Upper lobe of right lung (tissue), 1 donor: ENCODE measurements at places on chromosomes 2 and 18.

DNA sequence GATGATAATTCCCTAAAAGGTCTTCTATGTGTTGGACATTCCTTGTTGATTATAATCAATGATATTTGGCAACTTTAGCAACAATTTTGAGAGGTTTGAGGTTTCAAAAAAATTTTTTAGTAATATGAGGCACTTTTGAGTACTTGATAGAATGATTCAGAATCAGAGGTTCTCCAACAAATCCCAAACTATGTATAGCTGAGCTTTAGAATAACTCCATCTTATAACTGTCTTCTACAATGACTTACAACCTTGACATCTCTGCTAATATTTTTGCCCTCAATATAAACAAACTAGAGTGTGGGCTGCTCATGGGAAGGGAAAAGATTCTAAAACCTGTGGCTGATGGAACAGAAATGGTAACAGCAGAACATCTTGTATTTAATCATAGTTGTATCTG is 21.5 kb upstream of the SERPINB7 start:
- DNase-seq, result no peak

- DNase-seq, result no peak
Observed at GRCh38 chr2:222993920-222994650, 57.9 kb upstream of the KCNE4 start.

- DNase-seq, result no peak
Observed at GRCh38 chr2:224196810-224197209, 157.7 kb upstream of the SERPINE2 start.

DNA sequence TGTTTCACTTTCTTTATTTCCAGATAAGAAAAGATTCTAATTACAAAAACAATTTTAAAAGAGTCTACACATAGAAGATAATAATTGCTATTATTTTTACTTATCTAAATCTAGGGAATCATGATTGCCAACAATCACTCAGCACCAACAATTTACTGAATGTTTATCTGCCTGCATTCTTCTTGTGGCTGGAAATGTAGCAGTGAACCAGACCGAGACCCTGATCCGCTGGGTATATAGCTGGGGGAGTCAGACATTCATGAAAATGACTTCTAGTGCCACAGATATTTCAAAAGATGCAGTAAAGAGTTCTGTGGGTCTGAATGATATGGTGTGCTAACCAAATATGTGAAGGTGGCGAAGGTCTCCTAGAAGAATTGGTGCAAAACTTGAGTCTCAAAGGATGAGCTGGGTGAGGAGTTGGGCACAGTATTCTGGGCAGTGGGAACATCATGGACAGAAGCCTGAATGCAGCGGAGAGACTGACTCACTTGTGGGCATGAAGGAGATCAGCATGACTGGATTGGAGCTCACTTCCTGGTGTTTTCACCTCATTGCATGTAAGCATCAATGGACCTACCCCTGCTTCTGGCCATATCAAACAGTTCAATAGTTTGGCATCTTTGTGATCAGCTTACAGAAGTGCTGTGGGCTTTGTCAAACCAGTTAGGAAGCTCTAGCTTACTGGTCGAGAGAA is 26.1 kb upstream of the FN1 start:
- DNase-seq, result no peak

GRCh38 chr2:60507211-60507965 is 46.1 kb downstream of the BCL11A start:
- DNase-seq, result no peak

- no peak for DNase-seq
Observed at GRCh38 chr2:181683518-181684453, 3.5 kb upstream of the NEUROD1 start.

GRCh38 chr2:162556996-162557395 is 213.1 kb downstream of the GCA start:
- DNase-seq, result no peak

DNA sequence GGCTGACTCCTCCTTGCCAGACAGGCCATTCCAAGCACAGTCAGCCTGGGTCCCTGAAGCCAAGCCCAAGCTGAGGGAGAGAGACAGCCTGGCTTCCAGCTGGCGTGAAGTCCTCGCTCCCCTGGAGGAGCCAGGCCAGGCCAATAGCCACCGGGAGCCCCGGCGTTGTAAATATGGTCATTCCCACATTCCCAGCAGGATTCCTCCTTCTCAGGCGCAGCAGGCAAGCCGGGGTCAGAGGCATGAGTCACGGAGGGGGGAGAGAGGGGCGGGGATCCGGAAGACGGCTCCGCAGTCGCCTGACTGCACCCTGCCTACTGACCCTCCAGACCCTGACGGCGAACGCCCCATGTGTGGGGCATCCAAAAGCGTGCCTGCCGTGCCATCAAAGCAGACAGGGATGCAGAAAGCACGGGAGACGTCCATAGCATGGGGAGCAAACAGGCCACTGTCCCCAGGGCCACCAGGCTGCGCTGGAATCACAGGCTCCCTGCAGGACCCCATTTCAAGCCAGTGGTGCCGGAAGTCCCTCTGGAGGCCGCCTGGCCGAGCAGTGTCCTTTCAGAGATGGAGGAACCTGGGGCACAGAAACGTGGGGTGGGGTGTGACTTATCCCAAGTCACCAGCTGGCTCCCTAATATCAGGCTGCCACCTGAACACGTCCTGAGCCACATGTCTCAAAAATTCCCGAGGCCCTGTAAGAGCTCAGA is 48.2 kb downstream of the TWIST2 start:
- DNase-seq, result no peak

- no peak for DNase-seq
Observed at GRCh38 chr2:43075054-43075593, 151.3 kb downstream of the ZFP36L2 start.

- DNase-seq, result no peak
Observed at GRCh38 chr2:132599556-132599955, 70.4 kb downstream of the LYPD1 start.

GRCh38 chr18:77170890-77171410 is 38.4 kb upstream of the MBP start:
- DNase-seq, result no peak

DNA sequence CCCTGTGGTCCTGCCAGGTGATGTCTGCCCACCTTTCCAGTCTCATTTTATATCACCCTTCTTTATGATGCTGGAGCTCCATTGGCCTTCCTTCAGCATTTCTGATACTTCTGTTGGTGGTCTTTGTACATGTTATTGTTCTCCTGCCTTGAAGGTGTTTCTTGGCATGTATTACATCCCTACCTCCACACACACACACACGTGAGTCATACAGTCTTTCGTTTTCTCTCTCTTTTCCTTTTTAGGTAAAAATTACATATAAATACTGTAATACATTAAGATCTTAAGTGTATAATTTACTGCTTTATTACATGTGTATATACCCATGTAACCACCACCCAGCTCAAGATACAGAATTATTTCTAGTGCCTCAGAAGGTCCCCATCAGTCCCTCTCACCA is 10.2 kb upstream of the ADGRF3 start:
- DNase-seq, result no peak

- no peak for DNase-seq
Observed at GRCh38 chr2:42949125-42949524, 156.7 kb upstream of the HAAO start.

DNA sequence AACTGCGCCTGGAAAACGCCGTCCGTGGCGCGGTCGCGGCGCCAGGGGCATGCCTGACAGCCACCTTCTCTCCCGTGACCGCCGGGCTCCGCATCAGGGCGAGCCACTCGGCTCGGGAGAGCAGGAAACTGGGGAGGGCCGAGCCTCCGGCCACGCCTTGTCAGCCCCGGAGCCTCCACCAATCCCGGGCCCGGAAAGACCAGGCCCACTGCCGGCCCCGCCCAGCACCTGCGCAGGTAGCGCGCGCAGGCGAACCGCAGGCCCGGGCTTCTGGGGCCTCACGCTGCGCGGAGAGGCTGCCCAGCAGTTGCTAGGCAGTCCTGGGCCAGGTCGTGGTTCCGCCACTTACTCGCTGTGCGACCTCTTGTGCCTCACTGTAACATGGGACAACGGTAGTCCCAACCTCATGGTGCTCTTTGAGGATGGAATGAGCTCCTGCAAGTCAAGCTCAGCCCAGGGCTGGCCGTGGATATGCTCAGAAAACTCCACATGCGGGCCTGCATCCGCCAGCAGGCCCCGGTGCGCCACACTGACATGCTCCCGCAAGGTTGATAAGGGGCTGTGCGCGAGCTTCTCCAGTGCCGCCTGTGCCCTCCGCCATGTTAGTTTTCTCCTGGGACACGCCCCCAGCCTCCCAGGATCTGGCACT is 97.1 kb downstream of the INHBB start:
- peak; percentile 94 for DNase-seq

GRCh38 chr2:206079699-206080465 is 6.1 kb downstream of the INO80D start:
- DNase-seq, result no peak

DNA sequence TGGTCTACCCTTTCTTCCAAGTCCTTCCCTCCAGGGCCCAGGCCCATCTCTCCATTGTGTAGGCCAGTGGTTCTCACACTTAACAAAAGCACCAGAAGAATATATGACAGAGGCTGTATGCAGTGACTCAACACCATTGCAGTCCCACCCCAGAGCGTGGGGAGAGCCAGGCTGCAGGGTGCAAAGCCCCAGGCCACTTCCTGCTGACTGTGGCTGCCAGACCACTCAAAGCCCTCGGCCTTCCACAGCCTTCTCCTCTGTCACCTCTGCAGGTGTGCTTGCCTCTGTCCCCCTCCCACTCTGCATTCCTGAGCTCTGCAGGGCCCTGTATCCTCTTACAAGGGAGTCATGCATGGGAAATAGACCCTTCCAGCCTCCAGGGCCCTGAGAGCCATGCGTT is 40.4 kb upstream of the ARHGEF4 start:
- DNase-seq, result no peak

DNA sequence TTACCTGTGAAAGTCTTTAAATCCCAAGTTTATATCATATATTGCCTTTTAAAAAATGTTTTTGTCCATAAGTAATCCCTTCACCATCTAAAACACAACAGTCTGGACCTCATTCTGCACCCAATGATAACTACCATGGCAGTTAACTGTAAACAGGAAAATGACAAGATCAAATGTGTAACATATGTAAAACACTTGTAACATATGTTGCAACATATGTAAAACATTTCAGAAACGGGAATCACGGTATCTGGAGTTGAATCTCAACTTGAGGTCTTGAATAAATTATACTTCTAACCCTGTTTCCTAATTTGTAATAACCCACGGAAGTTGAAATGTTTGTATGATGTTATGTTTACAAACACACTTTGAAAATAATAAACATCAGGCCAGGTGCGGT is 6.2 kb downstream of the LRPPRC start:
- DNase-seq, result no peak

- DNase-seq, result no peak
Observed at GRCh38 chr18:73715210-73715670, 432.4 kb downstream of the FBXO15 start.

DNA sequence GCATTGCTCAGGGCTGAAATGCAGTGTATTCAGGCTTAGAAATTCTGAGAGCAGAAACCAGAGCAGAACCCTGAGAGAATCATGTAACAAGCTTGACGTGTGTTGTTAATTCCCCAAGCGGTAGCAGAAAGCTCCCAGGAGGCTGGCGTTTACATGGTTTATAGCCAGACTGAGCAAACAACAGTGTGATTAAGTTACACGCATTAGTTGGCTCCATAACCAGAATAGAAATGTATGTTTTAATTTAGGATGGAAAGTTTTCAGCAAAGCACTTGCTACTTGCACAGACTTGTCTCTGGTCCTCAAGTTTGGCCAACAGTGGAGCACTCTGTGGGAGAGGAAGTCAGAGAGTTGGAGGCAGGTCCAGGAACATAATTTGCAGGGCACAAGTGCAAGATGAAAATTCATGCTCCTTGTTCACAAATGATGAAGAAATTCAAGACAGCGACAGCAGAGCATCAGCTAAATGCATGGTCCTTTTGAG is 69.3 kb downstream of the MAPK4 start:
- DNase-seq, result no peak

- no peak for DNase-seq
Observed at GRCh38 chr18:46866523-46866922, 50.8 kb downstream of the PIAS2 start.

DNA sequence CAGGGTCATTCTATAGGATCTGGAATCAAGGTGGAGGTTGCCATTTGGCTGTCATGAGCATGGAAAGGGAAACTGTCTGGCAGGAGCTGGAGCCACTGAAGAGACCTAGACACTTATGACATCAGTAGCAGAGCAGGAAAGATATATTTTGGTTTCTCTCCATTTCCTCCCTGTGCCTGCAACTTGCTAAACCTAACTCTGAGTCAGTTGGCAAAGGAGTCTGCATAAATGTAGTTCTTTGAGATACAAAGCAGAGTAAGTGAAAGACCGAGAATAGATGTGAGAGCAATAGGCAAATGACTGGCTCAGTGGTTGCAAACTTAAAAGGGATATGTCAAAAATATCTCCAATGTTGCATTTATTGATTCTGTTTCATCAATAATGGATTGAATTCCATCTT is 757.7 kb downstream of the KCNJ3 start:
- no peak for DNase-seq

GRCh38 chr2:236915726-236916125 is 170.0 kb upstream of the COPS8 start:
- no peak for DNase-seq

DNA sequence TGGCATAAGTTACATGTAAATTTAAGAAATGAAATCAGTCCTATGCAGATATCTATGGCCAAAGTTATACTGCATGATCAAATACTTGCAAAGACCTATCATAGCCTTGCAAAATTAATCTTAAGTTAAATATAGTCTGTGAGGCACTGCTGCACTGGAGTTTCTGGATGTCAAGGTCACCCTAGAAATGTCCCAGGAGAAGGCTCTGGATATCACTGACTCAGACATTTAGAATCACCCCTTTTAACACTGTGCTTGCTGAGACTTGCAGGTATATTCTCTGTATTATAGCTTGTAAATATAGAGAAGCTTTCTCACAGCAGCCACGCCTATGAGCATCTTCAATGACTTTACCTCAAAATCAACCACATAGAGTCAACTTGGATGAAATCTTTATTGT is 51.5 kb downstream of the ETAA1 start:
- DNase-seq, result no peak

- no peak for DNase-seq
Observed at GRCh38 chr2:217225596-217225995, 365.7 kb upstream of the TNP1 start.

DNA sequence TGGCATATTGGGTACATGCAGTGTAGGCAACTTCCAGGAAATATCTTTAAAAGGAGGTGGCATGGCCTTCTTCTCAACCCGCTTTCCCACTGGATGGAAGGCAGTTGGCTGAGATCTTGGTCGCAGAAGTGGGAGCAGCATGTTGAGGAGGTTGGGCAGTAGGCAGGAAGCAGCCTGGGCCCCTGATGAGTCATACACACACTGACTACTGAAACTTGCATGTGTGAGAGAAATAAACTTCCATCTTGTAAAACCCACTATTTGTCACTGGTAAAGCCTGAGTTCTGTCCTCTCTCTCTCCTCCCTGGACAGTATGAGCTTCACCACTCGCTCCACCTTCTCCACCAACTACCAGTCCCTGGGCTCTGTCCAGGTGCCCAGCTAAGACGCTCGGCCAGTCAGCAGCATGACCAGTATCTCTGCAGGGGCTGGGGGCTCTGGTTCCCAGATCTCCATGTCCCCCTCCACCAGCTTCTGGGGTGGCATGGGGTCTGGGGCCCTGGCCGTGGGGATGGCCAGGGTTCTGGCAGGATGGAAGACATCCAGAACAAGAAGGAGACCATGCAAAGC is 233.8 kb upstream of the SPRED2 start:
- DNase-seq, result no peak
